Right ventricle myocardium superior (tissue), 1 donor: ENCODE measurements at places on chromosomes 1 and 21. TPM values are rescaled to one million over a fixed set of nuclear protein-coding genes. Genes with fewer than 3 reads are reported as not detected.

DNA sequence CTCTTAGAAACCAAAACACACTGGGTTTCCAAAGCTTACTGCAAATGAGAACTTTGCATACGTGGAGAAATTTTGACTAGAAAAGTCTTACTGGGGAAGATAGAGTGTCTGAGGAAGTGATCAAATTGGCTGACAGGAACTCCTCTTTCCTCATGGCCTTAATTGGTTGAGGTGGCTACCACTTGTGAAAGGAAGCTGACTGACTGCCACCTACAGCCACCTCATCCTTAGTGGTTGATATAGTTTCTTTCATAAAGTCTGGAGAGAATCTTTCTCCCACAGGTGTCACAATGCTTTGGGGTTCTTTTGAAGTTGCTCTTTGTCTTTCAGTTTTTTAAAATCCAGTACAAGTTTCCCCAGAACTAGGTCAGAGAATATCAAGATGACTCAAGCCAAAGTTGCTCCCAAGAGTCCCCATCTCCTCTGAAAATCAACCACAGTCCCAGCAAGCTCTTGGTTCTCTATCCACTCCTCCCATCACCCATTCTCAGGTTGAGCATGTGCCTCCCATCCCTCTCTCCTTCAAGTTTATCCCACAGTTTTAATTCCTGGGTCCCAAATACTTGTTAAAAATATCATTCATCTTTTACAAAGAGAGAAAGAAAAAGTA, 43.3 kb downstream of the GPR88 start:
- DNase-seq, result no peak

DNA sequence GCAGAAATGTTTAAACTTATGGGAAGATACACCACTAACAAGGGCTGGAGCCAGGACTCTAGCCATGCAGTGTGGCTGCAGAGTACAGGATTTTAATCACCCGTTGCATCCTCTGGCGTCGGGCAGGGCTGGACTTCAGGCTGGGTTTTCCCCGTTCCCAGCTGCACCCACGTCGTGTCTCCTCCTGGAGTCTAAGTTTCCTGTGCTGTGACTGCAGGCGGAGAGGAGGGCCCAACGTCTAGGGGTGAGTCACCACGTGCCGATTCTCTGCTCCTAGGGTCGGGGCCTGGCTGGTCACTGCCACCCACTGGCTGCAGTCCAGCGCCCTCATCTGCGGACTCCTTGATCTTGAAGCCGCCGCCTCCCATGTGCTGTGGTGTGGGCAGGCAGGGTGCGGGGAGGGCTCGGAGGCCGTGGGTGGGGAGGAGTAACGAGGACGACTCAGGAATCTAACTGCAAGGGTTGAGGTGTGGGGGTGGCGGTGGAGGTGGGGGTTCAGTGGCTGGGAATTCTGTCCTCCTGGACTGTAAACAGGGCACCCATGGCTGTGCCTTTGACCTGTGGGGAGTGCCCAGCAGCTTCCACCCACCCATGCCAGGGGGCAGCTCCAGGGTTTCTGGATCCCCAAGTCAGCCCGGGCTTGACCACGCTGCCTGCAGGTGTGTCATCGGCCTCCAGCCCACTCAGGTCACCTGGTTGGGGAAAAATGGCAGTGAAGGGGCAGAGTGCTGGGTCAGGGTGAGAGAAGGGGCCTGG, 77.8 kb downstream of the ALPL start:
- peak; percentile 58 for DNase-seq

- DNase-seq, result no peak
Observed at GRCh38 chr1:230382001-230382491, 44.1 kb downstream of the PGBD5 start.

LCE3D gene
- total RNA-seq, result not detected

DNA sequence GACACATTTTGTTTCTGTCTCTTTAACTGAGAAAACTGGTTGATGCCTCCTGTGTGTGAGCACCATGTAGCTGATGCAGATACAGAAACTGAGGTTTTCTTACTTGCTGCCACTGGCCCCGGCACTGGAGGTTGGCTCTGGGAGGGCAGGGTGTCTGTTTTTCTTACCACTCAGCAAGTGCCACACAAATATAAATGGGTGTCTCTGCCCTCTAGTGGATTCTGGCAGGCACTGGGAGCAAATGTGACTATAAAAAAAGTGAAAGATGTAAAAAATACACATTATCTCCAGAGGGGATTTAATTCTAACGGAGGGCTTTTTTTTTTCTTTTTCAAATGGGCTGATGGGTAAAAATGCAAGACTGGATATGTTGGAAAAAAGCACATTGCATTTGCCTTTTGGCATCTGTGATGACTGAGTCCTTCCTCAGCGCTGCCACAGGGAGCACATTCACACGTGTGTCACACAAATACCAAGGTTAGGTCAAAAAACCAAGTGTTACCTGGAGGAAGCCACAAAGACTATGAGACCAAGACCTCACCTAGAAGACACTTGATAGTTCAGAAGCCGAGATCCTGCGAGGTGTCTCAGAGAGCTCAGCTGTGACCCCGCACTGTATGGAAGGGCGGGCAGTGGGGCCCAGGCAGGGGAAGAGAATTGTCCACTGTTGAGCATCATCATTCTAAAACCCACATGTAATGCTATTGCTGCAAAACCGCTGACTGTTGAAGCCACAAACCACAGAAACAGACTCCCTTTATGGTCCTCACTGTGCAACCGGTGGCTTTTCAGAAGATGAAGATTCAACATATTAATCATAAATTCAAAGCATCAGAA, 18.9 kb downstream of the PGBD2 start:
- no peak for DNase-seq

WNT3A gene
- total RNA-seq, result not detected

- peak; percentile 53 for DNase-seq
Observed at GRCh38 chr1:115654663-115655305, 13.0 kb downstream of the VANGL1 start.

- no peak for DNase-seq
Observed at GRCh38 chr1:87951852-87952251, 623.2 kb downstream of the LMO4 start.

GRCh38 chr1:159211331-159212136, 6.9 kb downstream of the ACKR1 start:
- DNase-seq, result peak; percentile 43

- no peak for DNase-seq
Observed at GRCh38 chr1:163066168-163066567, 3.0 kb upstream of the RGS4 start.
